ENCODE measurements at places on chromosomes 13 and 19.

DNA sequence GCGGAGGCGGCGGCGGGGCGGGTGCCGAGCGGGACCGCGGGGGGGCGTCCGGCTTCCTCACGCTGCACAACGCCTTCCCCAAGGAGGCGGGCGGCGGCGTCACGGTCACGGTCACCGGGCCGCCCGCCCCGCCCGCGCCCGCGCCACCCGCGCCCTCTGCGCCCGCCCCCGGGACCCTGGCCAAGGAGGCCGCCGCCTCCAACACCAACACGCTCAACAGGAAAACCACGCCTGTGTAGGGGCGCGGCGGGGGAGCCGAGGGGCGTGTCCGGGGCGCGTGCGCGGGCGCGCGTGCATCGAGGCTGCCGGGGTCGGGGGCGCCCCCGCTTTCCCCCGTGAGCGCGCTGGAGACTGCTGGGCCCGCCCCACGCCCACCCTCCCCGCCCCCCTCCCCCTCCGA is 8.8 kb upstream of the CACNG6 start:
- DNase-seq, result no peak

DNA sequence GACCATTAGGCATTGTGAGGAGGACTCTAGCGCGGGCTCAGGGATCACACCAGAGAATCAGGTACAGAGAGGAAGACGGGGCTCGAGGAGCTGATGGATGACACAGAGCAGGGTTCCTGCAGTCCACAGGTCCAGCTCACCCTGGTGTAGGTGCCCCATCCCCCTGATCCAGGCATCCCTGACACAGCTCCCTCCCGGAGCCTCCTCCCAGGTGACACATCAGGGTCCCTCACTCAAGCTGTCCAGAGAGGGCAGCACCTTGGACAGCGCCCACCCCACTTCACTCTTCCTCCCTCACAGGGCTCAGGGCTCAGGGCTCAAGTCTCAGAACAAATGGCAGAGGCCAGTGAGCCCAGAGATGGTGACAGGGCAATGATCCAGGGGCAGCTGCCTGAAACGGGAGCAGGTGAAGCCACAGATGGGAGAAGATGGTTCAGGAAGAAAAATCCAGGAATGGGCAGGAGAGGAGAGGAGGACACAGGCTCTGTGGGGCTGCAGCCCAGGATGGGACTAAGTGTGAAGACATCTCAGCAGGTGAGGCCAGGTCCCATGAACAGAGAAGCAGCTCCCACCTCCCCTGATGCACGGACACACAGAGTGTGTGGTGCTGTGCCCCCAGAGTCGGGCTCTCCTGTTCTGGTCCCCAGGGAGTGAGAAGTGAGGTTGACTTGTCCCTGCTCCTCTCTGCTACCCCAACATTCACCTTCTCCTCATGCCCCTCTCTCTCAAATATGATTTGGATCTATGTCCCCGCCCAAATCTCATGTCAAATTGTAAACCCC is 2.8 kb upstream of the CEACAM5 start:
- no peak for DNase-seq

DNA sequence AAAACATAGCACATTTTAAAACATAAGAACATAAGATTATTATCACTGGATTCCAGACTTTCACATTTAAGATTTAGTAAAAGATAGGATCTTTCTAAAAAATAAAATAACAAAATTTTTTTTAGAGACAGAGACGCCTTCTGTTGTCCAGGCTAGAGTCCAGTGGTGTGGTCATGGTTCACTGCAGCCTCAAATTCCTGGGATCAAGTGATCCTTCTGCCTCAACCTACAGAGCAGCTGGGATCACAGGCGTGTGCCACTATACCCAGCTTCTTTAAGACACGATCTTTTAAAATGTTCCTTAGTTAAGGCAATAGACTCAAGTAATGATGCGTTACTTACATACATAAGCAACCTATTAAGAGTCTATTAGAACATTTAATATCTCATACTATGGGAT is 32.7 kb downstream of the ALG5 start:
- DNase-seq, result no peak

- DNase-seq, result no peak
These were observed 385.6 kb downstream of the IRS2 start for GRCh38 chr13:109400624-109401257.

DNA sequence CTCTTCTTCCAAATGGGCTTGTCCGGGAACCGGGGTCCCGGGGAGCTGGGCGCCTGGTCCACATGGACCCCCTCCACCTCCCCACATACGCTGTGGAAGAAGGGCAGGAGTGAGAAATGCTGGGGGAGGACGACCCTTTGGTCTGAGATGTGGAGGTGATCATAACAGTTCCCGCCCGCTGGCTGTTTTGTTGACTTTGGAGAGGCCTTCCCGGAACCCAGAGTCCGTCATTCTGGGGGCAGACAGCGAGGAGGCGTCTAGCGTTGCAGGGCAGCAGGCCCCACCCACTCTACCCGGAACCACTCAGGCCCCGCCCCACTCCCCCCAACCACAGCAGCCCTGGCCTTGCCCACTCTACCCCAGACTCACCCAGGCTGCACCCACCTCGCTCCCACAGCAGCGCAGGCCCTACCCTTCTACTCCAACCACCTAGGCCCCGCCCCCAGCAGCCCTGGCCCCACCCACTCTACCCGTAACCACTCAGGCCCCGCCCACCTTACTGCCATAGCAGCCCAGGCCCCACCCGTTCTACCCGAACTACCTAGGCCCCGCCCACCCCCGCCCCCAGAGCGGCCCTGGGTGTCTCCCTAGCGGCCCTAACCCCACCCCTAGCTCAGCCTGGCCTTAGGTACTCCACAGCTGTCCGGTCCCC is 7.1 kb downstream of the GPR108 start:
- DNase-seq, result no peak

DNA sequence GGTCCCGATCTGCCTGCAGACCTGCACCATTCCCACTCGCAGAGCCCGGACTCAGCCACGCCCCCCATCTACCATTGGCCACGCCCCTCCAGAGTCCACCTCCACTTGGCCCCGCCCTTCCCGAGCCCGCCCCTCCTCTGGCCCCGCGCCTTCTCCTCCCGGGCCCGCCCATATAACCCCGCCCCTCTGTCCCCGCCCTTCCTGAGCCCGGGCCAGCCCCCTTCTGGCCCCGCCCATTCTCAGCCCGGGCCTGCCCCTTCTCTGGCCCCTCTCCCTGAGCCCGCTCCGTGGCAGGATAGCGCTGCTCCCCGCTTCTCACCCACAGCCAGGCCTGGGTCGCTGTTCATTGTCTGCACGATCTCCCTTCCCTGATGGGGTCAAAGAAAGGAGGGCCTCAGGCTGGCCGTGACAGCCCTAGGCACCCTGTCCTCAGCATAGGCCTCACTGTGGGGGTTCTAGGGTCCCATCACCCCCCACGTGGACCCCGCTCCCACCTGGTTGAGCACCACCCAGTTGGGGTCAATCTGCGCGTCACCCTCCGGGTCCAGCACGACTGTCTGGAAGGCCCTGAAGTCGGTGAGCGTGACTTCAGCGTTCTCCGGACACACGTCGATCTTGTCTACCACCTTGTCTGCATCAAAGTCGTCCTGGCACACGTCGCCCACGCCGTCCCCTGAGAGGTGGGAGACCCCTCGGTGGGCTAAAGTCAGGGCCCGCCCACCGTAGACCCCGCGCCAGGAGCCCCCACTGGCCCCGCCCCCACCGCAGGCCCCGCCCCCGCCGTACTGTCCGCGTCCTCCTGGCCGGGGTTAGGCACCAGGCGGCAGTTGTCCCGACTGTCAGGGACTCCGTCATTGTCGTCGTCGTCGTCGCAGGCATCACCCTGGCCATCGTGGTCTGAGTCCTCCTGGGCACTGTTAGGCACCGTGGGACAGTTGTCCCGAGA is 5.7 kb downstream of the COMP start:
- DNase-seq, result peak; percentile 25

- no peak for DNase-seq
These were observed 10.4 kb downstream of the SPINT2 start for GRCh38 chr19:38274739-38275138.

DNA sequence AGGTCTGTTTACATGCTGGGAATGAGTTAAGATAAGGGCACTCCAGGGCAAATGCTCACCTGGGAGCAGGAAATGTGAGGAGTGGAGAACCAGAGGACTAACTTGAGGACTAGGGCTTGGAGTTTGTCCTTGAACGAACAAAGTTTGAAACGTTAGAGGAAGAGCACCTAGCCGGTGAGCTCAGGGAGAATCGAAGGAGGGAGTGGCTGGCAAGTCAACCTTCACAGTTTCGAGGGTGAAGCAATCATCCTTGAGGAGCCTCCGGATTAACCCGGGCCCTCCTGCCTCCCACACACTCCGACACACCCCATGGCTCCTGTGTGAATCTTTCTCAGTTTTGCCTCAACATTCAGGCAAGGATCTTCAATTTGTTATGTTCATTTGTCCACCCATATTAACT is 58.6 kb downstream of the LMO7 start:
- no peak for DNase-seq

All from stimulated activated CD8-positive, alpha-beta memory T cell treated with anti-CD3 and anti-CD28 coated beads, Interleukin-7, amount 100 ng/mL, for 1 hour (primary cell).